ENCODE measurements at places on chromosomes 1 and 21.

DNA sequence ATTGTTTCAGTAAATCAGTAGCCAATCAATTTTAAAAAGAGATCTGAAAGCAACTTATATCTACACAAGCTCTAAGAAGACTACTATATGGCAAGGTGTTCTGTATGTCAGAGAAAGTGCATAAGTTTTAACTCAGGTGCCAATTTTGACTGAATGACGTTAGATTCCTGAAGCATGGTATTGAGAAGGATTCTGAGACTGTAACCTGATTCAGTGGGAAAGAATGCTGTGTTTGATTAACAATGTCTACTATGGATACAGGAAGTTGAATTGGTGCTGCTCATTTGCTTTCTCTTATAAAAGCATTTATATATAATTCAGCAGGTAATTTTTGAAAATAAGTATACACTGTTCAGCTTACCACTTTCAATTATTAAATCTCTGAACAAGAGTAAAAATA lies 156.3 kb downstream of the PAPPA2 start:
- no peak for DNase-seq

DNA sequence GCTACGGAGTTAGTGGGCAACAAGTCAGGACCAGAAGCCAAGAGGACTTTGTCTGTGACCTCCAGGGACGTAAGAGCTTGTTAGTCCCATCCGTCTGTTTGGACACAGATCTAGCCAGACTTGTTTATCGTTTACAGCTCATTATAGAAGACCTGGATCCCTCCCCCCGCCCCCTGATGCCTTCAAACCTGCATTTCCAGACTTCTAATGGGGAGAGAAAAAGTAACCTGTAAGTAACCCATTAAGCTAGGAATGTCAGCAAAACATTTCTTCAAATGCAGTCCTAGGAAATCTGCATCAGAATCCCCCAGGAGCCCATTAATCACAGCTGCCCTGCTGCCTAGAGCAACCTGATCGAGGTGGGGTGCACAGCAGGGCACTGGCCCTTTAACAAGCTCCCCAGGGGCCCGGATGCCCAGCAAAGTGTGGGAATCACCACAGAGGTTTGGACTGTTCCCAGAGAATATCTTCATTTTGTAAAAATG lies 1.4 kb upstream of the MAD2L2 start:
- DNase-seq = no peak

DNA sequence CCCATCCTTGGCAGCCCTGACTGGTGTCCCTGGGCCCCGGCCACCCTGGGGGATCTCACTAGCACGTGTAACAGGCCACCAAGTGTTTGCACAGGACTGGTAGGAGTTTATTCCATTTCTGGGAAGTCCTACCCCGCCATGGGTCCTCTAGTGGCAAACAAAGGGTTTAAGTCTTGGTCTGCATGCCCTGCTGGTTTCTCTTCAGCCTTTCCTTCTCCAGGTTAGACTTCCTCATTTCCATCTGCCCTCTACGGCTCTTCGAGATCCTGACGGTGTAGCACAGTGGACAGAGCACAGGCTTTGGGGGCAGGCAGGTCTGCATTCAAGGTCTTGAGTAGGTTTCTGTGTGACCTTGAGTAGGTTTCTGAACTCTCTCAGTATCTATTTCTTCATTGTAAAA lies 2.8 kb downstream of the AGTRAP start:
- DNase-seq = no peak

DNA sequence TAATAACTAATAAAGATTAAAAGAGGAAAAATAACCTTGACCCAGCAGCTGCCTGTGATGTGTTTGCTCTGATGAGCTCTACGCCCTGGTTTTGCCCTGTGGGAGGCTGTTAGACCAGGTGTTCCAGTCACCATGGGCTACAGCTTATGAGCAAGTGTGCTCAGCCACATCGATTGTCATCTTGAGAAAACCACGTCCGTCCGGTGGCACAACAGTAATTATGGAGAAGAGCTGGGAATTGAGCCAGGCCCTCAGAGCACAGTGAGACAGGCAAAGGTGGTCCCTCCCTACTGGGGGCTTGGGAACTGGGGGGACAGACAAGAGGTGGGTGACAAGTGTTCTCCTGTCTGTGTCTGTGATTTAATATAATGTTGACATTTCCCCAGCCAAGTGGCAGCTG lies 420.5 kb downstream of the MATN1 start:
- no peak for DNase-seq

DNA sequence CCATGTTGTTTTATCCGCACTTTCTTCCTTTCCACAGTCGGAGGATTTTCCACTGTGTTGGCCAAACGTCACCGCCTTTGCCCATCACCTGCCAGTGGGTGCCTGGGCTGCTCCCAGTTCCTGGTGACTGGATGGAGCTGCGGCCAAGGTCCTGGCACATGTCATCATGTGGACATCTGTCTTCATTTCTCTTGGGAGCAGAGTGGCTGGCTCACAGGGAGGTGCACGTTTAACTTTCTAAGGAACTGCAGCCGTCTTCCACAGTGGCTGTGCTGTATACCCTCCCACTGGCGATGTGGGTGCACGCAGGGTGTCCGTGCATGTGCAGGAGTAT lies 19.5 kb upstream of the RNF223 start:
- DNase-seq = no peak

DNA sequence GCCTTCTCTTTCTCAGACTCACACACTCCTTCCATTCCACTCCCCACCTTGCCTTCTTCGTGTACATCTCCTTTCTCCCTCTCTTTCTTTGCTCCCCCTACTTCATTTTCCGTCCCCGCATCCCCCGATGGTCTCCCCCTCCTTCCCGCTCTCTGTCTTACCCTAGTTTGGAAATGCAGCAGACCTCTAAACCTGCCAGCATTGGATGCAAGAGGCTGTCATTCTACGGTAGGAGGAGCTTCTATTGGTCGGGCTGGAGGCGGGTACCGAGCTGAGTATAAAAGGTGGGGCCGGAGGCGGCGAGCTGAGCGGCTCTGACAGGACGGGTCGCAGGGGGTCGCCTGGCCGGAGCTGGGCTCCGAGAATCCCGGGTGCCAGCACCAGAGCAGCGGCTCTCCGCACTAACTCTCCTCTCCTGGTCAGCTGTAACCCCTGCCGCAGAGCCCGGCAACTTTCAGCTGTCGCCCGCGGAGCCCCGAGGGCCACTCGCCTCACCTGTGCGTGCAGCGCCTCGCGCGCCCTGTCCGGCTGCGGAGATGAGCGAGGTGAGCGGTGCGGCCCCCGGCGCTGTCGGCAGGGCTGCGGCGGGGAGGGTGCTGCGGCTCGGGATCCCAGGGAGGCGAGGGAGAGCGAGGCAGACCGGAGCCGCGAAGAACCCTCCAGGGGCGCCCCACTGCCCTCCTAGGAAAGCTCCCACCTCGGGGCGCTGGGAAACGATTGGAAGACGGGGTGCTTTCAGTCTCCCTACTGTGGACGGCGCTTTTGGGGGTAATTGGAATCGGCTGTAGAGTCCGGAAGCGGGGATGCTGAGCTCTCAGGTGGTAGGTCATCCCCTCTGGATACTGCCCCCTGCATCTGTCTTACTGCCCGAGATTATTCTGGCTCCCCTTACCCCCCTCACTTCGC lies at the start of gene PCP4L1:
Gene PCP4L1, plus strand, starts transcription at position 307 of the 906 bp plus-strand sequence. Its CDS starts 230 bp downstream, at position 537.
- DNase-seq = peak; percentile 76

GRCh38 chr21:31967334-31967733 lies 94.5 kb downstream of the HUNK start:
- no peak for DNase-seq

DNA sequence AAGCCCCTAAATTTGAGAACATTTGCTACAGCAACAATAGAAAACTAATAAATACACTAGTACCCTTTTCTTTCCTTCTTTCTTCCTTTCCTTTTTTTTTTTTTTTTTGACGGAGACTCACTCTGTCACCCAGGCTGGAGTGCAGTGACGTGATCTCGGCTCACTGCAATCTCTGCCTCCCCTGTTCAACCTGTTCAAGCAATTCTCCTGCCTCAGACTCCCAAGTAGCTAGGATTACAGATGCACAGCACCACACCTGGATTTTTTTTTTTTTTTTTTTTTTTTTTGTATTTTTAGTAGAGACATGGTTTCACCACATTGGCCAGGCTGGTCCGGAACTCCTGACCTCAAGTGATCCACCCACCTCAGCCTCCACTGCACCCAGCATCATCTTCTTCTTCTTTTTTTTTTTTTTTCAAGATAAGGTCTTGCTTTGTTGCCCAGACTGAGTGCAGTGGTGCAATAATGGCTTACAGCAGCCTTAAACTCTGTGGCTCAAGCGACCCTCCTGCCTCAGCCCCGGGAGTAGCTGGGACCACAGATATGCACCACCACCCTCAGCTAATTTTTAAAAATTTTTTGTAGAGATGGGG lies 19.6 kb upstream of the CBR3 start:
- DNase-seq = no peak

DNA sequence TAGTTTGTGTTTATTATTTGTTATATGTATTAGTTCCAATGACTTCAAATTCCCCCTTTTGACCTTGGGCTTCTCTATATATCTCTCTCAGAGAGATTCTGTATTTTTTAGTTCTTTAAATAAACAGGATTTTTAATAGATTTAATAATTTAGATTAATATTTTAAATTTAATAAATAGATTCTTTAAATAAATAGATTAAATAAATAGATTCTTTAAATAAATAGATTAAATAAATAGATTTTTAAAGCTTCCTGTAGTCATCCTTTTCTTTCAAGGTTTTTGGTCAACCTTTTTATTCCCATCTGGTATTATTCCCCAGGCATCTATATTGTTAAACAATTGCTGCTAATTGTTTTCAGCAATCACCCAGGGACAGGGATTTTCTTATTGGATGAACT lies 721.9 kb upstream of the ADAMTS5 start:
- no peak for DNase-seq

- no peak for DNase-seq
Observed at GRCh38 chr21:33238565-33239255, 9.0 kb downstream of the IFNAR2 start.

All from tongue (tissue), 3 donors.